Left renal pelvis (tissue), 4 donors: ENCODE measurements at places on chromosomes 11 and 22.

DNA sequence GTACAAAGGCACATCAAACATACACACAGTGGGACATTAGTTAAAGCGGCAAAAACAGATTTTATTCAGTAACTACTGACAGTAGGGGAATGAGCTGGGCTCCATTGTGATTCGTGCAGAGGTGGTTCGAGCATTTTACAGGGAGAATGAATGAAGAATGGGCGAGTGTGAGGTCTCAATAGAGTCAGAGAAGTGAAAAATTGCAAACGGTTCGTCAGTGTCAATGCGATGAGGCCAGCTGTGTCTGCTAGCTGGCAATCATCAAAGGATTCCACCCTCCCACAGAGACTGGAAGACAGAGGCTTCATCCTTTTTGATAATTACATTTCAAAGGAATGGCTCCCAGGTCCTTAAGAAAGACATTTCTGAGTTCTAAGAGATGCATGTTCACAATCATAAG, 17.4 kb downstream of the OR4D9 start:
- DNase-seq = no peak

DNA sequence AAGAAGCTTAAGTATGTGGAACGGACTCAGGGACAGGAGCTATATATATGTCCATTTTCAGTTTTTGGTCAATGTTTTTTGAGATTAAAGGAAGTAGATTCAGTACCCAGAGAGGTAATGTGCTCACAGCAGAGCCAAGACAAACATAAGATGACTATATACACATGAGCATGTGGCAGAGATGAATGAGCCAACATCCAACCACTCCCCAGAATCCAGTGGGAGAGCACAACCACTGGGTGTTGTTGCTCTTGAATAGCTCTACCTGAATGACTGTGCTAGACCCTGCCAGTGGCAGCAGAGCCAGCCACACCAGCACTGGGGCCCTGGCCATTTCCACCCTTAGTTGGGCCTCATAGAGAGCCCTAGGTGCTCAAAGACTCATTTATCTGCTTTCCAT, 10.7 kb upstream of the SYTL2 start:
- no peak for DNase-seq

DNA sequence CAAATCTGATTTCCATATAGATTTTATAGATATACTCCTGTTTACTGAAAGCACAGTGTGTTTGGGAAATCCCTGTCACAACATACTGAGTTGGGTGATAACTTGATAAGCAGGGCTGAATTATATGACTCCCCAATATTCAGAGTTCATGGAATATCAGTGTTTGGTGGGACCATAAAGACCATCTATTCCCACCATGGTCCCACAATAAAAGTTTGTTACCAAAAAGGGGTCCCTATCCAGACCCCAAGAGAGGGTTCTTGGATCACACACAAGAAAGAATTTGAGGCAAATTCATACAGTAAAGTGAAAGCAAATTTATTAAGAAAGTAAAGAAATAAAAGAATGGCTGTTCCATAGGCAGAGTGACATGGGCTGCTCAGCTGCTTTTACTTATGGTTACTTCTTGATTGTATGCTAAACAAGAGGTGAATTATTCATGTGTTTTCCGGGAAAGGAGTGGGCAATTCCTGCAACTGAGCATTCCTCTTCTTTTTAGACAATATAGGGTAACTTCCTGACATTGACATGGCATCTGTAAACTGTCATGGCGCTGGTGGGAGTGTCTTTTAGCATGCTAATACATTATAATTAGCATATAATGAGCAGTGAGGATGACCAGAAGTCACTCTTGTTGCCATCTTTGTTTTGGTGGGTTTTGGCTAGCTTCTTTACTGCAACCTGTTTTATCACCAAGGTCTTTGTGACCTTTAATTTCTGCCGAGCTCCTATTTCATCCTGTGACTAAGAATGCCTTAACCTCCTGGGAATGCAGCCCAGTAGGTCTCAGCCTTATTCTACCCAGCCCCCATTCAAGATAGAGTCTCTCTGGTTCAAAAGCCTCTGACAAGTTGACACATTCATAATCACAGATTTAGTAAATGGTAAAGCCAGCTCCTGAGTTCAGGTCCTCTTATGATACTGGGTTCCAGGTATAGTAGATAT, 240.6 kb upstream of the PDGFD start:
- DNase-seq = no peak

DNA sequence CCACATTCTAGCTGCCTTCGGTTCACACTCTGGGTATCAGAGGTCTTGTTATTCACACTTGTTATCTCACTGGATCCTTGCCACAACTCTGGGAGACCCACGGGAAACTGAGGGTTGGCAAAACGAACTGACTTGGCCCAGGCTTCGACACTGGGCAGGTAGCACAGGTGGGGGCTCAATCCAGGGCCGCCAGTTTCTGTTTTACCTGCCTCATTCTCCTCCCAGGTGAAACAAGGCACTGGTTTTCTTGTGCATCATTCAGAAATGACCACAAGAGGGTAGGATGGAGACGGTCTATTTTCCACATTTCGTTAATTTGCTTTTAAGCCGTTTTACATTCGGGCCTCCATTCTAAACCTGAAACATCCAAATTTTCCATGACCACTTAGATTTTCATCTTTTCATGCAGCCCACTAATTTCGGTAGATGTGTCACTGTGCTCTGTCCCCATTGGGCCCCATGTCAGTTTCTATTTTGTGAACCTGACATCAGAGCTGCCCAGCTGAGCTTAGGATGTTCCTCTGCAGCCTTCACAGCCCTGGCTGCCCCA, 108.1 kb downstream of the KIAA1671 start:
- no peak for DNase-seq

- DNase-seq = no peak
Observed at GRCh38 chr11:11208994-11209393, 144.1 kb downstream of the CSNK2A3 start.

DNA sequence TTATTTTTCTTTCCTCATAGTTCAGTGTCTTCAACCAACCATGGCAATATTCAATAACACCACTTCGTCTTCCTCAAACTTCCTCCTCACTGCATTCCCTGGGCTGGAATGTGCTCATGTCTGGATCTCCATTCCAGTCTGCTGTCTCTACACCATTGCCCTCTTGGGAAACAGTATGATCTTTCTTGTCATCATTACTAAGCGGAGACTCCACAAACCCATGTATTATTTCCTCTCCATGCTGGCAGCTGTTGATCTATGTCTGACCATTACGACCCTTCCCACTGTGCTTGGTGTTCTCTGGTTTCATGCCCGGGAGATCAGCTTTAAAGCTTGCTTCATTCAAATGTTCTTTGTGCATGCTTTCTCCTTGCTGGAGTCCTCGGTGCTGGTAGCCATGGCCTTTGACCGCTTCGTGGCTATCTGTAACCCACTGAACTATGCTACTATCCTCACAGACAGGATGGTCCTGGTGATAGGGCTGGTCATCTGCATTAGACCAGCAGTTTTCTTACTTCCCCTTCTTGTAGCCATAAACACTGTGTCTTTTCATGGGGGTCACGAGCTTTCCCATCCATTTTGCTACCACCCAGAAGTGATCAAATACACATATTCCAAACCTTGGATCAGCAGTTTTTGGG, at the start of gene OR51T1:
Gene OR51T1 (plus strand): TSS at position 41 of the 641 bp plus-strand sequence. CDS start 0 bp downstream, at position 41.
- no peak for DNase-seq

GRCh38 chr11:131859538-131860210, 489.3 kb downstream of the NTM start:
- DNase-seq = no peak

- no peak for DNase-seq
Observed at GRCh38 chr22:35021161-35021560, 44.8 kb upstream of the ISX start.

GRCh38 chr11:97364047-97364446, 974.2 kb downstream of the JRKL start:
- no peak for DNase-seq

DNA sequence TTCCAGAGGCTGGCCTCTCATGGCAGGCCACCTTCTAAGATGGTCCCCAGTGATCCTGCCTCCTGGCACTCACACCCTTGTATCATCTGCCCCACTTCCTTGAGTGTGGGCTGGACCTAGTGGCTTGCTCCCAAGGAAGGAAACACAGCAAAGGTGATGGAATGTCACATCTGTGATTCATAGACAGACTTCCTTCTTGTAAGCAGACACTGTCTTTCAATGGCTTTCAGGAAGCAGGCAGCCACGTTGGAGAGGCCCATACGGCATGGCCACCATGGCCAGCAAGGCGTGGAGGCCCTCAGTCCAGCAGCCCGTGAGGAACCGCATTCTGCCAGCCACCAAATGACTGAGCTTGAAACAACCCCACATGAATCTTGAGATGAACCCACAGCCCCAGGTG, 11.3 kb downstream of the LMO1 start:
- DNase-seq = no peak

- DNase-seq = no peak
Observed at GRCh38 chr11:116730601-116731000, 42.2 kb downstream of the BUD13 start.

DNA sequence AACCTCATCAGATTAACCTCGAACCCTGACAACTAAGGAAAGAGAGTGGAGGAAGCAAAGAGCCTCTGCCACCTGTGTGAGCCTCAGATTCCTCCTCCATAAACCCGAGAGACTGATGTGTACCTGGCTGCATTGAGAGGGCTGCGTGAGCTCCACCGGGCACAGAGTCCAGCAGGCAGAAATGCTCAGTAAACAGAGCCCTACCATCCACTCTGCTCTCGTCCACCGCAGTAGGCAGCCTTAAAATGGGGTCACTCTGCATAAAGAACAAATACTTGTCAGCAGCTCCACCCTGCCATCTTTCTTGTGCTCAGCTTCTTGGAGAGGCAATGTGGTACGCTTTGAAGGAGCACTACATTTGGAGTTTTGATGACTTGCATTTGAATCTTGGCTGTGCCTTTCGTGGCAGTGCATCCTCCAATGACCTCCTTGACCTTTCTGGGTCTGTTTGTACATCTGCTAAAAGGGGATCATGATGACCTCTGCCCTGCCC, 43.0 kb upstream of the CD5 start:
- DNase-seq = no peak

DNA sequence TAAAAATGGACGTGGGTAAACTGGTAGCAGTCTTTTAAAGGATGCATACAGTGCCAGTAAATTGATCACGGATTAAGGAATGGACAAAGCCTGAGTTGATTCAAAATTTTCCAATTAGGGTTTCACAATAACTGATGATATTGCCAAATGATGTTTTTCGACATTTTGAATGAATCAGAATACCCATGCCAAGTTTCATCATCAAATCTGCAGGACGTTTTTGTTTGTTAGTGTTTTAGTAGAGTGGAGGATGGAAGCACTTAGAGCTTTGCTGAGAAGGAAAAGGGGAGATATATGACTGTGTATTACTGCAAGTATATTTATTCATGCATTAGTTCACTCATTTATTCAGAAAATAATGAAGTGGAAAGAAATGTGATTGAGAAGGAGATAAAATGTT, 78.3 kb downstream of the SLC17A6 start:
- DNase-seq = no peak

DNA sequence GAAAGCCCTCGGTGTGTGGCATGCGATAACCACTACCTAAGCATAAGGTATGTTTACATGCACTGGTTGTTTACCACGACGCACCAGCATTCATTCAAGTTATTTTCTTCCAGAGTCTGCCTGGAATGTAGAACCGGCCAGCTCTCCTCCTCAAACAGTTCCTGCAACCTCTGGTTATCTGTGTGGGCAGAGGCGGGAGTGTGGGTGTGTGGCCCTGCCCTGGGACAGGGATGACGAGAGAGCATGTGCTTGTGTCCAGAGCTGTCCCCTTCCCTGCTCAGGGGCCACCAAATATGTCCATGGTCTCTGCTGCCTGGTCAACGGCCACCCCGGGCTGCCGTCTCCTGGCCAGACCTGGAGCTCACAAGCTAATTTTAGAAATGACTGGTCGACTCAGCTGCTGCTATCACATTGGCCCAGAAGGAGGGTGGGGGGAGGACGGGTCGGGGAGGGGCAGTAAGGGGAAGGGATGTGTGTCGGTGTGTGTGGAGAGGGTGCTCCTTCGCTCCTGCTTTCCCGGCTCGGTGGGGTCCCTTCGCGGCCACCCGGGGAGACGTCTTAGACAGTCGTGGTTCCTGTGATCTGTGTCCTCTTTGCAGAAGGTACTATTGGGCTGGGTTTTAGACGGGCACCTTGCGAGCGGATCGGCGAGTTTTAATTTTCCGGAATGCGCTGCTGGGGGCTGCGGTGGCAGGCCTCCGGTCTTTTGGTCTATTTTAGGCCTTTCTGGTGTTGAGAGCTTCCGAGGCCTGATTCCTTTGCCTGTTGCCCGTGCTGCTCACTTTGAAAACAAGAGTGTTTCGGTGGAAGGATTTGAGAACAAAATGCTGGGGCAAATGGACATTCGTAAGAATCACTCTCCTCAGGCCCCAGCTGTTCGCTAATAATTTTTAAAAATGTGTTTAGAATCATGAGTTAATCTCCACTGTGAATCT, at the start of gene MYO18B:
Gene MYO18B (plus strand): TSS at position 497 of the 935 bp plus-strand sequence. CDS start 18,905 bp downstream, outside the sequence.
- no peak for DNase-seq

DNA sequence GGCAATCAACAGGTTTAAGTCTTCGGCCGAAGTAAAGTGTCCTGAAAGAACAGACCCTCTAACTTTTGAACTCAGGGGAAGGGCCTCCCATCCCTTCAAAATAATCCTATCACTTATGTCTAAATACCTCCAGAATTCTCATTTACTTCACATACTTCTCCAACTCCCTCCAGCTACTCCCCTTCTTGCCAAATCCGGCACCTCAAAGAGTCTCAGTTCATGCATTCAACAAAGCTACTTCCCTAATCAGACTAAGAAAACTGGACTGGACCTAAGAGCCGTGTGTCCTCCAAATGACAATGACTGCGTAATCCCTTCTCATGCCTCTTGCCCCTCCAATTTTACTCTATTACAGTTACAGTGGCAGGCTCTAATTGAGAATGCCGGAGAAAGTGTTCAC, 1.3 kb downstream of the DDB1 start:
- no peak for DNase-seq

DNA sequence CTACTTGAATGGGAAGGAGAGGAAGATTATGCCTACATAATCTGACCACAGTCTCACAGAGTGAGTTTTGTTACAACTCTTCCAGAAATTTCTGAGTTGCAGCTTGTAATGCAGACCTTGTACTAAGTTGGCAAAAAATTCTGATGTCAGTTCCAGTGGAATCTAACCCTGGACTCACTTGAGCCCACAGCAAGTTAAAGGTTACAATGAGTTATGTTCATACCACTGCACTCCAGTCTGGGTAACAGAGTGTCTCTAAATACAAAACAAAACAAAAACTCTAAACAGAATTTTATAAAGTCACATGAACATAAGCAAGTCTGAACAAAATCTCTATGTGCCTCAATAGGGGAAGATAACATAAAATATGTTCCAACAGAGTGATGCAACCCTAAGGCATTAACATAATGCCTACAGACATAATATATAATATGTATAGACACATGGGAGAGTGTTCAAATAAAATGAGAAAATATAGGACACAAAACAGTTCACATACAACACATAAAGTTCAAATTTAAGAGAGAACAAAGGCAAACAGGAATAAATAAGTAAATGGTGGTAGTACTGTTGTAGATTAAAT, 1.1 kb downstream of the GLYAT start:
- DNase-seq = no peak

- DNase-seq = no peak
Observed at GRCh38 chr22:27989758-27990450, 70.8 kb upstream of the PITPNB start.
